ENCODE measurements at places on chromosomes 11 and 22. TPM values are rescaled to one million over a fixed set of nuclear protein-coding genes. Genes with fewer than 3 reads are reported as not detected.
A peak's percentile ranks its signal among the peaks of the same experiment; 100 is the strongest.

GRCh38 chr22:40397396-40397795 lies 27.0 kb downstream of the SGSM3 start:
- DNase-seq = no peak

- DNase-seq = peak; percentile 74
Measured at GRCh38 chr22:31230871-31231621, 18.9 kb downstream of the LIMK2 start.

- DNase-seq = no peak
Measured at GRCh38 chr22:47550524-47551430, 788.3 kb downstream of the TBC1D22A start.

DNA sequence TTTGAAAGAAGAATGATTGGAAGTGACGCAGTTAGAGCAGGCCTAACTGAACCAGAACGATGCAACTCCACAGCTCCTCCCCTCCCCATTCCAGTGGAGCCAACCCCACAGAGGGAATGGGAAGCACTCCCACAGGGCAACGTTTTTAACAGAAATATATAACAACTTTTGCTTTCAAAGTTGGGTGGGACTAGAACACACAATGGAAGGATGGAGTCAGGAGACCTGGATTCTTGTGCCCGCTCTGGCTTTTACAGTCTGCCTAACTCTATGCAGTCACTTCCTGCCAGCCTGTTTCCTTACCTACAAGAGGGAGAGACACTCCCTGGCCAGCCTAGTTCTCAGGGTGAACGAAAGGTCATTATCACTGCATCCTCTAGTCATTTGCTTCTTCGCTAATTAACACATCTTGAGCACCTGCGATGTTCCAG lies 75.5 kb downstream of the PACSIN2 start:
- DNase-seq = peak; percentile 43

DNA sequence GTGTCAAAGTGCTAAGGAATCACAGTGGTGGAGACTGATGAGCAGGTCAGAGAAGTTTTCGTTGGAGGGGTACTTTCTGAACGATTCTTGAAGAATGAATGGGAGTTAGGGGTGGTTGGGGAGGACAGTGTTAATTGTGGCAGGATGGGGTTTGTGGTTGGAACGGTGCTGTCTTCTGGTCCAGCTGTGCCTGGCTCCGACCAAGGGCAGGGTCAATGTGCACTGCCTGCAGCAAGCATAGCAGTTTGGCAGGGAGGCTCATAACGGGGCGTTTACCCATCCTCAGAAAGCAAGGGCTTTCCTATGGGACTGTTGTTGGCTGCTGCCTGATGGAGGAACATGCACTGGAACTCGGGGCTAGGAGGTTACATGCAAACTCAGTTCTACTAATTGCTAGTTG lies 265.8 kb downstream of the KIRREL3 start:
- no peak for DNase-seq

- DNase-seq = no peak
Measured at GRCh38 chr11:125929445-125930075, 16.3 kb upstream of the VSIG10L2 start.

DNA sequence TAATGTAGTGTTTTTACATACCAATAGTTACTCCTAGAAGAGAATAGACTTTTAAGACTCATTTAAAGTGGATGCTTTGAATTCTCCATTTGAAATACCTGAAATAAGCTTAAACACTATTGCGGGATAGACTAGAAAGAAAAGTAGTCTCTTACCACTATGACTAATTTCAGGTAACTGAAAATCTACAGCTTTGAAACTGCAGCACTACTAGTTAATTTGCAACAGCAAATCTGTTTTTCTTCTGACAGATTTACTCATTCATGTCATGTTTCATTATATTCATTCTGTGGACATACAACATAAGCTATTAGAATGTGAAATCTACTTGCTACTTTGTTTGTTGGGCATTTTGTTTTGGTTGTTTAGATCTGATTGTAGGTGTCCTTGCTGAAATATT lies 153.6 kb downstream of the MAML2 start:
- no peak for DNase-seq

DNA sequence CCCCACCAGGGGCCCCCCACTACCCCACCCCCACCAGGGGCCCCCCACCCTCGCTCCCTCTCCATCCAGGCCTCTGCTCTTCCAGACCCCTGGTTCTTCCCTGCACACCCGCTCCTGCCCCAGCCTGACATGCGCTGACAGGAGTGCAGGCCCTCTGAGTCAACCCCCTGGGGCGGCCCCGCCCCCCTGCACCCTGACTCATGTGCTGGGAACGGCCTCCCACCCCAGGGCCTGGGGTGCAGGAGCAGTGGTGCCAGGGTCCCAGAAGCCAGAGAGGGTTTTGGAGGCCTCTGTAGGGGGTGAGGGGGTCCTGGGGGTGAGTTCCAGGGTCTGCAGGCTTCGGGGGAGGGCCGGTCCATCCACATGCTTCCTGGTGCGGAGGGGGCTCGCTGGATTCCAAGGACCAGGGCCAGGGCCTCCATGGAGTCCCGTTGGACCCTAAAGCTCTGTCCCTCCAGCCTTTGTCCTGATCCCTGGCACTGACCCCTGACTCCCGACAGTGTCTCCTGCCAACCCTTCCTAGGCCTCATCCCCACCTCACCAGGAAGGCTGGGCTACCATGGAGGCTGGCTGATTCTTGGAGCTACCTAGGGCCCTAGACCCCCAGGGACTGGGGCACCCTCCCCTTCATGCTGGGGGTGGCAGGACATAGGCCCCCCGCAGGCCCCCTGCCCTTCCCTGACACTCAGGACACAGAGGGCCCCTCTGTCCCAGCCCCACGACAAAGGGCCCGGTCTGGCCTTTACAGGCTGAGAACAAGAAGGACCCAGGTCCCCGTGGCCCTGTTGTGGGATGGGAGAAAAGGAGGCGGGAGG lies 583 bp upstream of the PKP3 start:
- DNase-seq = peak; percentile 91

DNA sequence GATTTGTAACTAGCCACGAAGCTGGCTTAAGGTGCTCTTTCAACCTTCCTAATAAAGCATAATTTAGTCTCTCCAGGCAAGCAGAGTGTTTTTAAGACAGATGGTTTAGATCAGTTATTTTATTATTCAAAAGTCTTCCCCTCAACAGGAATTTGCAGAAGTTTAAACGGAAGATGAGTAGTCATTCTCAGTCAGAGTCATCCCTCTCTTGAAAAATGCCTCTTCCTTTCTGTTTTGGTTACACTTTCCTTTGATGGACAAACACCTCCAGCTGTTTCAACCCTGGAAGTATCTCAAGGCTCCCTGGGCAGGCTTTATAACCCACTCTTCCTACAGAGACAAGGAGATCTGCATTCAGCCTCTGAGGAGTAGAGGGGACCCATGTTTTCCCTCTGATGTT lies 60.3 kb upstream of the POU2AF2 start:
- DNase-seq = peak; percentile 63

- peak; percentile 36 for DNase-seq
Measured at GRCh38 chr11:107999759-108000455, 8.8 kb upstream of the CUL5 start.

GRCh38 chr11:109970516-109971183 lies 122.5 kb upstream of the ZC3H12C start:
- no peak for DNase-seq

DNA sequence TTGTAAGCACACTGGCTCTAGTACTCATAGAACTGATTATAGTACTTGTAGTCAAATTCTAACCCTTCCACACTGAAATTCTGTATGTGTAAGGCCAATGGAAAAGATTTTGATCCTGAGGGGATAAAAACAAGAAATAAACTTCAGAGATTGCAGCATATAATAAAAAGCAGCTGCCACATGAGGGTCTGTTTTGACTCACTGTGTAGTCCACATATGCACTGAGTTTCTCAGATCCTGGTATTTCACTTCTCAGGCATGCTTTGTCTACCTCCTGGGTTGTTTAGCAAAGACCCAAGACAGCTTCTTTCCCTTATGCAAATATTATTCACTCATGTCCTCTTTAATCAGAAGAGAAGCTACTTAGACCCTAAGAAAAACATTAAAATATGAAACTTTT lies 71.1 kb upstream of the SLC5A12 start:
- DNase-seq = no peak

DNA sequence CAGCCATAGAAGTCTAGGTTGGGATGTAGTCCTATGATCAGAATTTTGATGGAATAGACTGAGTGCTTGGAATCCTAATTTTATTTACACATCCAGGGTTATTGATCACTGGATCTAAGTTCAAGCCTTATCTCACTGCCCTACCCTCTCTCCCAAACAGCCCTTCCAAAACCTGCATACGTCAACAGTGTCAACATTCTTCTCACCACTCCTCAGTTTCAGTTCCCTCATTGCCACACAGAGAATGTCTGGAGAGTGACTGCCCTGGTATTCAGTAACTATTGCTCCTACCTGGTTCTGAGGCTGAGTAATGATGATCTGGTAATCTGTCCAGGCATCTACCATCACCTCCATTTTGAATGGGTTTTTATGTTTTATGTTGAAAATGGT lies 60.0 kb downstream of the GLYATL1 start:
- DNase-seq = no peak

DNA sequence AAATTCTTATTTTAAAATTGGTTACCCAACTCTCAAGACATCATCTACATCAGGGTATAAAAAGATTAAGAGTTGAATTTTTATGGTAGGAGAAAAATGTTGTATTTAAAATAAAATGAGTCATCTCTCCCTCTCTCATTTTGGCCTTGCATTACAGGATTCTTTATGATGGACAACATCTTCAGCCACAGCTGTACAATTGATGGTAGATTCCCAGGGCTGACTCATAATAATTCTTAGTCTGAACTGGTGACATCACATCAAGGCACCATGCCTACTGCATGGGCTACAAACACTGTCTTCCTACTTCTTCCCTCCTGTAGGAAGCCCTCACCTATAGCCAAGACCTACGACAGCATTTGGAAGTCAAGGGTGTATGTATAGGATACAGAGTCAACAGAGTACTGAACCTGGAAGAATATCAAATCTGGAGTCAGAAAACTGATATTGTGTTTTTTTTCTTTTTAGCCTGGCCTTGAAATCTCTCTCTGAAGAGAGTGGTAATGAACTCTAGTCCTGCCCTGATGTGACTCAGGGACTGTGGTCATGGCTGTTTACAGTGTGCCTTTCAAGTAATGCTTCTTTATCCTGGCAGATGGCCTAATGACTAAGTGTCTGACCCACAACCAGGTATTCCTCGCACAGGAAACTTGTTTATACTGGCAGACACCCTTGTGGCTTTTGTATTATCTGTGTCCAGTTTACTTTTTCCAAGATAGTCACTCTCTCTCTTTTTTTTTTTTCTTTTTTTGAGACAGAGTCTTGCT lies 32.5 kb downstream of the MRGPRX2 start:
- peak; percentile 72 for DNase-seq

DNA sequence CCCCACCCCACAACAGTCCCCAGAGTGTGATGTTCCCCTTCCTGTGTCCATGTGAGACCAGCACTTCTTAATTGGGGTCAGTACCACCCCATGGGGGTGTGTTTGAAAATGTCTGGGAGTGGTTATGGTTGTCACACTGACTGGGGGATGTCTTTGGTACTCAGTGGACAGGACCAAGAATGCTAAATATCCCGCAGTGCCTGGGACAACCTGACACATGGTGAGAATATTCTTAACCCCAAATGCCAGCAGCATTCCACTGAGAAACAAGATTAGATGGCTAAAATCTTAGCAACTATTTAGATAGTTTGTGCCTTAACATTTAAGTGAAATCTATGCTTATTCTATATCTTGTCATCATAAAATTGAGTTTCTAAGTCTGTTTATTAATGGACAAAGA lies 177.5 kb upstream of the ZBED5 start:
- peak; percentile 12 for DNase-seq

GRCh38 chr22:37443086-37443485 lies 15.8 kb upstream of the ELFN2 start:
- DNase-seq = no peak

- no peak for DNase-seq
Measured at GRCh38 chr11:70493891-70494290, 95.6 kb downstream of the CTTN start.

Gene NXPE2
- not detected for total RNA-seq

Gene POU2AF2
- total RNA-seq = not detected

Gene OR10D3
- total RNA-seq = not detected

Gene OOSP4A
- not detected for total RNA-seq

Gene LYVE1
- not detected for total RNA-seq

Gene THY1
- 1,197 TPM for total RNA-seq

Gene MRGPRX4
- total RNA-seq = not detected

Gene FIBIN
- 45.3 TPM for total RNA-seq

Gene MMP27
- total RNA-seq = not detected

Gene LIMK2
- total RNA-seq = 19.5 TPM

All from GM23248 (cell line).